Spleen (tissue), 13 donors: ENCODE measurements at places on chromosomes 2 and 18. TPM values are rescaled to one million over a fixed set of nuclear protein-coding genes. Genes with fewer than 3 reads are reported as not detected.

DNA sequence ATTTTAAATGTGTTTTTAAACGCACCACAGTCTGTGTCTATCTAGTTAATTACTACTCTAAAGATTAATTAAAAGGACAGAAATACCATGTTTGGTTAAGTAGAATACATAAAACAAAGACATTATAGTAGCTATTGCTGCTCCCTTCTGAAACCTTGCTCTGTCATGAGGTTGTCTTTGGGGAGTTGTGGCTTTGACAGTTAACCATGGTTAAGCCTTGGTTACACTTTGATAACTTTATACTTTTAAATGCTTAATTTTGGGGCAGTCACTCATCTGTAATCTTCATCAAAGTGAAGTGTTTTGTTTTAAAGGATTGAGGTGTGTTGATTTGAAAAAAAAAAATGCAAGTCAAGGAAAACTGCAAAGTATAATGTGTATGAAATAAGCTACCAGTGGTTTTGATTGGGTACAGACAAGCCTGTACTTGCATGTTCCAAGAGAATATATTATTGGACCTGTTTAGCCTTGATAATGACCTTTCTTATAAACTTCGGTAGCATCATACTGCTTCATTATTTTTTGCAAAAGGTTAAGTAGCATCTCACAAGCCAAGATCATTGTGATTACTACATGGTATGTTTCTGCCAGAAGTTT, 29.8 kb upstream of the TBR1 start:
- no peak for DNase-seq

The UCN gene
- 3.9 TPM for total RNA-seq

The FAM210A gene
- 10.5 TPM for total RNA-seq

The HRH4 gene
- total RNA-seq = 0.46 TPM
